ENCODE measurements at places on chromosomes 11 and 22.

GRCh38 chr11:27610280-27610679 is 90.0 kb downstream of the BDNF start:
- no peak for DNase-seq

GRCh38 chr11:83611031-83611430 is 324.9 kb upstream of the CCDC90B start:
- no peak for DNase-seq

GRCh38 chr11:26073646-26074045 is 258.3 kb upstream of the ANO3 start:
- DNase-seq, result no peak

- no peak for DNase-seq
Observed at GRCh38 chr11:44645827-44646226, 80.4 kb downstream of the CD82 start.

GRCh38 chr11:381501-382072 is 12.3 kb downstream of the B4GALNT4 start:
- DNase-seq, result no peak

- no peak for DNase-seq
Observed at GRCh38 chr11:132006884-132007580, 636.6 kb downstream of the NTM start.

Data from esophagus squamous epithelium (tissue), 5 donors.